ENCODE measurements at places on chromosomes 6 and 20.
A peak's percentile ranks its signal among the peaks of the same experiment; 100 is the strongest.

DNA sequence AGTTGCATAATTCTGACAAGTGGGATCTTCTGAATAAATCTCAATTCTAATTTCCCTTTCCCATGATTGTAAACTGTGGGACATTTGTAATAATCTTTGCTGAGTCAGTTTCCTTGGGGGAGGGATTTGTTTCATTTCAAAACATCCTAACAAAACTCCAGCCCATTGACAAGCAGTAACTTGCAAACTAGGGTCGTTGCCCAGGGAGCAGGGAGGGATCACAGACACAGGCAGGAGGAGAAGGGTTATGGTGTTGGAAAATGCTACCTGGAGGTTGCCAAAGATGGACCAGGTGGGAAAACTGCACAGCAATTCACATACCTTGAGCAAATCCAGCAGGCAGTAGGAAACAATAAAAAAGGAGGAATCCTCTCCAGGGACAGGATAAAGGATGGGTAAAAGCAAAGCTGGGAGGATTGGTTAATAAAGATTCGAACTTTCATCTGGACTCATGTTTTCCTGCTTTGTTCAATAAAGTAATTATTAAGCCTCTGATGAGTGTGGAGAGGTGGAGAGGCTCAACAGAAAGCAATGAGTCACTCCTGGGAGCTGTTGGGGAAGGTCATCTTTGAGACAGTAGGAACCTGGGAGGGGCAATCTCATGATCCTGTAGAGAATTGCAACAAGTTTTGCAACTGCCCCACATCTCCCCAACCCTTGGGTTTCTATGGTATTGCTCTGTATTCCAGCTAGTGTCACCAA, 87.3 kb upstream of the AKIRIN2 start:
- DNase-seq: peak; percentile 59

DNA sequence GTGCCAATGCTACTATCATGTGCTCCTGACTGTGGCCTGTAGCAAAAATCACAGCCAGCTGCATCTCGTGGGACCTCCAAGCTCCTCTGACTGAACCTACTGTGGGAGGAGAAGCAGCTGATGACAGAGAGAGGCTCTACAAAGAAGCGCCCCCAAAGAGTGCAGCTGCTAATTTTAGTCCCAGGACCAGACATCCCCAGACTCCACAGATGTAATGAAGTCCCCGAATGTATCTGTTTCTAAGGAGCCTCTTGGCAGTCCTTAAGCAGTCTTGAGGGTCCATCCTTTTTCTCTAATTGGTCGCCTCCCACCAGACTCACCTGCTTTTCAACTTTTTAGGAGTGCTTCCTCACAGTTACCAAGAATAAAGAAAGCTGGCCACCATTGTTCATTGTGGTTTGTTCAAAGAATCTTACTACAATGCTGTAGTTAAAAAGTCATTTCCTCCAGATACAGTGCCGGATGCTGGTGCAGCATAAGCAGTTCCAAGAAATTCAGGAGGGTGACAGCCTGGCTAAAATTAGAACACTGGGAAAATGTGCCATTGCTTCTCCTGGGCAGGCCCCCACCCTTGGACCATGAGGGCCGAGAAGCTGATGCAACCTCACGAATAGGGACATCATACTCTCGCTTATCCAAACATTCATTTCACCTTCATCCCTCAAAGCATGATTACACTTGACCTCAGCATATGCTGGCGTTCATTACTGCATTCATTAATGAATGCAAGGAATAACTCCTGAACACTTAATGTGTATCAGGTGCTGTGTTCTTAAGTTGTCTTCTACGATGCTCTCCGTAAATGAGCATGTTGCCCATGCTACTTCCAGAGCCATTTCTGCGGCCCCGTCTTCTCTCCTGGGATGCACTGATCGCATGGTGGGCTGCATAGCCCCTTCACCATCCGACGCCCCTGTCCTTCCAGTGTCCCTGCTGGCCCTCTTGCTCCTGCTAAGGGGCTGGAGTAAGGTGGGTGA, 66.4 kb downstream of the LY86 start:
- no peak for DNase-seq

DNA sequence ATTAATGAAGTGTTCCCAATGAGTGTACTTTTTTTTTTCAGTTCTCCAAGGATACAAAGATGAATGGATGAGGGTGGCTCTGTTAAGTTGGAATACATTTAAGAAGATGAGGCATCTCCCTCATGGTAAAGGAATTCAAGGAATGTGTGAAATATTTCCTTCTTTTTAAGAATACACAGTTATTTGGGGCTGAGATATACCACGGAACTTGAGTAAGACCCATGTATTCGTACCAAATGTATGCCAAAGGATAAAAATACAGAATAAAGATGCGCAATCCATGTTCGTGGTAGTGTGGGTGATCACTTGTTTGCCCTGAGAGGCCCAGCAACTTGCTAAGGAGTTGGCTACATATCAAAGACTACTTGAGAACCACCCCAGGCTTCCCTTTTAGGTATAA, 164.2 kb upstream of the TCF21 start:
- DNase-seq: no peak

GRCh38 chr6:149474108-149474935, 10.5 kb downstream of the ZC3H12D start:
- DNase-seq: no peak

DNA sequence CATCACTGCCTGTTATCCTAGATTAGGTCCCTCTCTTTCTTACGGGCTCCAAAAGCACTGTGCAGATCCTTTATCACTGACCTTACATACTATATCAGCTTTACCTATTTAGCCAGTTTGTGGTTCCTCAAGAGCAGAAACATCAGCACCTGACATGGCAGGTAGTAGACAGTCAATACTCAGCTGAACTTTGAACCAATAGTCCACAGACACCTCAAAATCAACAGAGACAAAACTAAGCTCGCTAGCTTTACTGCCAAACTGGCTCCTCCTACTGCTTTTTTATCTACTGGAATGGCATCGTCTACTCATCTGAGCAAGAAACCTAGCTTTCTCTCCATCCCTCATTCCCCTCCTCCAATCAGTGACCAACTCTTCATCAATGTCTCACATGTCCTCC, 5.6 kb downstream of the IL17A start:
- DNase-seq: no peak

- no peak for DNase-seq
Observed at GRCh38 chr6:160349814-160350350, 1.7 kb downstream of the SLC22A3 start.

GRCh38 chr20:19056909-19057308, 155.5 kb upstream of the SLC24A3 start:
- DNase-seq: no peak

DNA sequence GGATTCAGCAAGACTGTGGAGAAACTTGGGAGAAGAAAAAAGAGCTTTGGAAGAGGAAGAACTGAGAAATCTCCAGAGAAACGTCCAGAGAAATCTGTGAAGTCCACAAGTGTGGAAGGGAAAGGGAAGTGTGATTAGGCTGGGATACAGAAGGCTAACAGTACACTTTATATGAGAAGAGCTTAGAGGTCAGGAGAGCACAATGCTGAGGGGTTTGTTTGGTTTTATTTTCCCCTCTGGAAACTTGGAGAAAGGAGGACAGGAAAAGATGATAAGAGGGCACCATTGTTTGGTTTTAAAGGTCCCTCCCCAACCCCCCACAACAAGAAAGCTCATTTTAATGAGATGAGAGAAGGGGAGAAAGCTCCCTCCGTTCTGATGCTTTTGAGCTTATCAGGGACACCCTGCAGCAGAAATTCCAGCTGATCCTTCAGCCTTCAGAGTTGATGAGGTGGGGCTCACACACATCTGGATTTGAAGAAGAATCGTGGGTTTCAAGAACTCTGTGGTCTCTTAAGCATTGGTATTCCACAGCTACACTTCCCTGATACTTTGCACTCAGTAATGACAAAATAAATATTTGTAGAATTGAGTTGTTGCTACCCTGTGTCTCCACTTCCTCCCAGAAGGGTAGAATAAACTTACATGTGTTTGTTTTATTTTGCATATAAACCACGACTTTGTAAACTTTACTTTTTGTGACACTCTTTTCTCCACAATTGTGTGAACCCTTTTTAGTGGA, 1.9 kb downstream of the NT5E start:
- no peak for DNase-seq

DNA sequence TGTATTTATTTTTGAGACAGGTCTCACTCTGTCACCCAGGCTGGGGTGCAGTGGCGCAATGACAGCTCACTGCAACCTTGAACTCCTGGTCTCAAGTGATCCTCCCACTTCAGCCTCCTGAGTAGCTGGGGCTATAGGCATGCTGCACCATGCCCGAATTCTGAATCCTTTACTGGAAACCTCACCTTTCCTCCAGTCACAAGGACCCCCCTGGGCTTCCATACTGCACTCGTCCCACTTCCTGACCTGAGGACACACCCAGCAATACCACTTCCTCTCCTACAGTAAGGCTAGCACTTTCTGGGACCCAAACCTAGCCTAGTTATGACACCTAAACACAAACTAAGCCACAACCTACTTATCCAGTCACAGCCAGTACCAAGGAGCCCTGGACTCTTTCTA, 68.2 kb downstream of the FAM217A start:
- peak; percentile 30 for DNase-seq

- no peak for DNase-seq
Observed at GRCh38 chr6:74932232-74932888, 273.5 kb downstream of the COL12A1 start.

- no peak for DNase-seq
Observed at GRCh38 chr6:114419175-114419574, 76.4 kb upstream of the HS3ST5 start.

DNA sequence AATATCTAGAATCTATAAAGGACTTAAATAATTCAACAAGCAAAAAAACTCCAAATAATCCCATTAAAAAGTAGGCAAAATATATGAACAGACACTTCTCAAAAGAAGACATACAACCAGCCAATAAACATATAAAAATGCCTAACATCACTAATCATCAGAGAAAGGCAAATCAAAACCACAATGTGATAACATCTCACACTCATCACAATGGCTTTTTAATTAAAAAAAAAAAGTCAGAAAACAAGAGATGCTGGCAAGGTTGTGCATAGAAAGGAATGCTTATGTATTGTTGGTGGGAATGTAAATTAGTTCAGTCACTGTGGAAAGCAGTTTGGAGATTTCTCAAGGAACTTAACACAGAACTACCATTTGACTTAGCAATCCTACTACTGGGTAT, 979.6 kb upstream of the MAP3K7 start:
- no peak for DNase-seq

- DNase-seq: no peak
Observed at GRCh38 chr6:157974341-157974894, 7.2 kb upstream of the SYNJ2 start.

GRCh38 chr6:125339653-125340052, 37.9 kb upstream of the HDDC2 start:
- no peak for DNase-seq

- no peak for DNase-seq
Observed at GRCh38 chr6:145823328-145823944, 8.8 kb upstream of the FBXO30 start.

DNA sequence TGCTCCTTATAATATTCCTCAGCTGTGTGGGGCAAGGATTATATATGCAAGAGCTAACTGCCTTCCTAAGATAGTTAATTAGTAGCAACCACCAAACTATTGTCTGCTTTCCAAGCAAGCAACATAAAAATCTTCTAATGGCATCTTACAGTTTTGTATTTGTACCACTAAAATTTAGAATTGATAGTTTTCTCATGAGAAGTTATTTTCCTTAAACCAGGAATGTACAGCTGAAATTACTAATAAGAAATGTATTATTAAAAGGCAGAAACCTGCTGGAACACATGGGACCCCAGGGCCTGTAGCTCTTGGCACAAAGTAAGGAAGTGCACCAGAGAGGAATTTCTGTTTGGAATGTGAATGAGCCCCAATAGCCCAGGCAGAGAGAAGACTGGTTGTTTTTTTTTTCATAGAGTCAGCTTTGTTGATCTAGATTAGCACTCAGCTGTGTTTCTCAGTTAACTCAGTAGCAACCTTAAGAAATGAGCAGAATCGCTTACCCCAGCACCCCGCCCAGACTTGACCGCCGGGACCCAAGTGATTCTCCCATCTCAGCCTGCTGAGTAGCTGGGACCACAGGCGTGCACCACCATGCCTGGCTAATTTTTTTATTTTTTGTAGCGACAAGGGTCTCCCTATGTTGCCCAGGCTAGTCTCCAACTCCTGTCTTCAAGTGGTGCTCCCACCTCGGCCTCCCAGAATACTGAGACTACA, 2.6 kb downstream of the MGME1 start:
- no peak for DNase-seq

DNA sequence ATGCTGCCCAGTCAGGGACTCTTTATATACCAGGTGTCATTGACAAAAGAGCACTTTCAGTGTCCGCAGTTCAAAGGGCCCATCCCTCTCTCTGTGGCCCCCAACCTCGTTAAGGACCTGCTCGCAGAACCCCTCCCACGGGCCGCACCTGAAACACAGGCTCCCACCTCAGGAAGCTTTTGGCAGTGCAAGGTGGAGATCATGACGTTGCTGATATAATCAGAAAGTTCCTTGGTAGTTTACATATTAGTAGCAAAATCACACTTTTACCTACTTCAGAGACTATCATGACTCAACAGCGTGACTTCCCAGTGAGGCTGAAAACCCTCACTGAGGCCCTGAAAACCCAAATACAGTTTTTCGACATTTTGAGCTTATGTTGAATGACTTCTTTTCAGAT, 4.1 kb downstream of the TTLL2 start:
- no peak for DNase-seq

DNA sequence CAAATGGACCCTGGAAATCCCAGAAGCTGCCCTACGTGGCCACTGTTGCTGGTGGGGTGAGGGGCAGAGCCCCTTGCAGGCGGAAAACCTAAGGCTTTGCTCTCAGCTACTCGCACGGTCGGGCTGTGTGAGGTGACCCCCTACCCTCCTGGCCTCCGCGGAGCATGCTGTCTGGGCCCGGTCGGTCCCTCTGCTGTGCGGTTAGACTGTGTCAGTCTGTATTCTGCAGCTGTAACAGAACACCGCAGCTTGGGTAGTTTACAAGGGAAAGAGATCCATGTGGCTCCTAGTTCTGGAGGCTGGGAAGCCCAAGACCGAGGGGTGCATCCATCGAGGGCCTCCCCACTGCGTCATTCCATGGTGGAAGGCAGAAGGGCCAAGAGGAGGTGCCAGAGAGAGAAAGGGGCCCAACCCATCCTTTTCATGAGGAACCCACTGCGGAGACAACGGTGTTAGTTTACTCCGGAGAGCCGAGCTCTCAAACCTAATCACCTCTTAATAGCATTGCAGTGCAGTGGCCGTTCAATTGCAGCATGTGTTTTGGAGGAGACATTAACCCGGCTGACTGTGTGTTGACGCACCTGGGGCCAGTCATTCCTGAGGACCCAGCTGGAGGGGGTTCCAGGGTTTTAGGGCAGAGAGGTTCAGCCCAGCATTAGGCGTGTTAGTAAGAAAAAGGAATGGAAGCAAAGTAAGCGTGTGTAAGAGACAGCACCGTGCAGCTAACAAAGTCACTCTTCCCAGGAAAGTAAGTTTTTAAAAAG, 18.3 kb downstream of the COL9A3 start:
- DNase-seq: no peak

All from CD4-positive, alpha-beta T cell treated with Interleukin-1 beta for 1 hour (primary cell).